ENCODE measurements at places on chromosomes 1 and 21.
A peak's percentile ranks its signal among the peaks of the same experiment; 100 is the strongest.

GRCh38 chr1:230376296-230376695 lies 49.8 kb downstream of the PGBD5 start:
- no peak for DNase-seq

DNA sequence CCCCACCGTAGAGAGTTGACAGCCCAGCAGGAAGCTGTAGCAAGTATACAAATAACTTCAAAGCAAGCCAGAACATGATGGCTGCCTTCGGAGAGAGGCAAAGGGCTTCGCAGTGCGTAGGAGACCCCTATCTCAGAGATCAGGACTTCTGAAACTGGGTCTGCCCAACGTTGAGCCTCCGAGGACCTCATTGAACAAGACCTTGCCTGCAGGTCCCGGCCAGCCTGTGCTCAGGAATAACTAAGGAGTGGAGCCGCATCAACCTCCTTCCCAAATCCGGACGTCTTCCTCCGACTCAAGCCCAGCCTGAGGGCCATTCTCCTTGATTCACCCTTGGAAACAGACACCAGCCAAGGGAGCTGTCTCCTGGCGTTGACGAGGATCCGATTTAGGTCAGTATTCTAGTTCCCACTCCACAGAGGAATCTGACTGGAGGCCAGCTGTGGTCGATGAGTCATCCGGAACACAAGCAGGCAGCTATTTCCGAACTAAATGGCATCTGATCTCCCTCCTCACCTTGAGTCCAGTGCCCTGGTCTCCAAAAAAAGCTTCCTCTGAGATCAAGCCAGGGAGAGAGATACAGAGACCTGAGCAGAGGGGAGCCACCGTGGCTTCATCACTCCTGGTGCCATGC lies 166.5 kb upstream of the COA6 start:
- no peak for DNase-seq

- DNase-seq = no peak
Measured at GRCh38 chr1:17630048-17630830, 90.7 kb downstream of the ARHGEF10L start.

DNA sequence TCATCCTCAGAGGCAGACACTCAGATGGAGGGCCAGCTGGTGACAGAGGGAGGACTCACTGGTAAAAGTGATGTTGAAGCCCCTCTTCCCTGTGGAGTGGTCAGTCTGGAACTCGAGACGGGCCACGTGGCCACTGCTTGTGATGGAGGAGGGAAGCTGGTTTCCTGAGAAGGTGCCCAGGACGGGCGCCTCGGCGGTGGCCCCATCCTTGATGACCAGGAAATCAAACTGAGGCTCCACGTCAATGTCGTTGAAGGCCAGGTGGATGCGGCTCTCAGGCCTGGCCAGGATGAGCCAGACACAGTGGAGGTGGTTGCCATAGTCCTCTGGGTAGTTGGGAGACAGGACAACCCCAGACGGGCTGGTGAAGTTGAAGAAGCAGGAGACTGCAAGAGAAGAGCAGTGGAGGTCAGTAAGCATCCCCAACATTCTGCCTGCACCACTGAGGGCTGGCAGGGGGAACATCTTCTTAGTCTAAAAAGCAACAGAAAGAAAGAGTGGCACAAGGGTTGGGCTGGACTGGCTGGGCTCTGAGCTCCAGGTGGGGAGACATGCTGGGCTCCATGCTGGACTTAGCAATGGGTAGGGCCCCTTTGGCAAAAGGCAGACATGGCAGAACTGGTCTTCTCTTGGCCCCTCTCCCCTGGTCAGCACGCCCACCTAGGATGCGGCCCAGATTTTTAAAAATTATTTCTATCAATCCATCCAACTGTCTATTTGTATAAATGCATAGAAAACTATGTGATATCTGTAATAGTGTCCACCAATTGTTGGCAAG lies 120.5 kb upstream of the HMGB4 start:
- no peak for DNase-seq

DNA sequence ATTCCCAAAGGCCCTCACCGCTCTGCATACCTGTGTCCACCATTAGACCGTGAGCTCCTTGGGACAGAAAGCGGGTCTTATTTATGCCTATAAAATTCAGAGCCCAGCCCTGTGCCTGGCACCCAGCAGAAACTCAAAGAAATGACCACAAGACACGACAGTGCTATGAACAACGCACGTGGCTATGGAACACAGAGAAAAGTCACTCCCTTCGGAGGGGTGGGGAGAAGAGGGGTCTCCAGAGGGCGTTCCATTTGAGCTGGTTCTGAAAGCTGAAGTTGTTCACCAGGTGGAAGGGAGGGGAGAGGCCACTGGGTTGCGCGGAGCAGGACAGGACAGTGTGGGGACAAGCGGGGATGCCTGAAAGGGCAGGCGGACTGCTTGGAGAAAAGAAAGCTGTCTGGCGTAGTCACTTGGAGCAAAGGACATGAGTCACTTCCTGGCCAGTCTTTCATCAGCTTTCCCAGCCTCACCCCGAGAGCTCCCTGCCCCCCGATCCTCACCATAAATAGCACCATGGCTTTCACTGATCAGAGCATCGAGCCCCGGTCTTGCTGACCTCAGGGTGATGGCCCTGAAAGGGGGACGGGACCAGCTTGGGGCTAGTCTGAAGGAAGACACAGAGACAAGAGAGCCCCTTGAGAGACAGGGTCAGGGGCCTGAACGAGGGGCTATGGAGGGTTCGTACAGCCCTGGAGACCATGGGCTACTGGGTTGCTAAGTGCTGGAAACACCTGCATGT lies 28.5 kb downstream of the ECE1 start:
- no peak for DNase-seq

- DNase-seq = no peak
Measured at GRCh38 chr1:37038227-37039093, 4.1 kb upstream of the GRIK3 start.

GRCh38 chr1:232459087-232459486 lies 170.8 kb downstream of the SIPA1L2 start:
- DNase-seq = no peak

- no peak for DNase-seq
Measured at GRCh38 chr21:46017695-46018094, 36.1 kb downstream of the COL6A1 start.

DNA sequence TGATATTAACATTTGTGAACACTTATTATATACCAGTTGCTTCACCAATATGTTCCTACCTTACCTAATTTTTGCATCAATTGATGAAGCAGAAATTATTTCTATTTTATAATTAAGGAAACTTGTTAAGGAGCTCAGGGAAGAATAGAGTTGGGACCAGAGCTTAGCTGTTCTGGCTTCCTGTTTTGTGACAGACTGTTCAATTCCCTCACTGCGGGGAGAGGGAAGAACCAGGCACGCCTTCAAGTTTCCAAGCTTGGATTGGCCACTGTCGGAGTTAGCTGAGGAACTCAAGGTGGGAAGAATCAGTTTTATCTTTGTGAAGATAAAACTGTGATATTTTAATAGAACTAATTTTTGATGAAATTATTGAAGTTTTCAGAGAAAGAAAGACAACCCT lies 142.3 kb upstream of the LMO4 start:
- DNase-seq = no peak

- no peak for DNase-seq
Measured at GRCh38 chr1:180793451-180793850, 119.2 kb upstream of the KIAA1614 start.

- no peak for DNase-seq
Measured at GRCh38 chr1:220342853-220343252, 70.6 kb upstream of the RAB3GAP2 start.

- no peak for DNase-seq
Measured at GRCh38 chr1:1771096-1771495, 7.2 kb downstream of the NADK start.

GRCh38 chr1:100700586-100700985 lies 19.0 kb upstream of the VCAM1 start:
- no peak for DNase-seq

DNA sequence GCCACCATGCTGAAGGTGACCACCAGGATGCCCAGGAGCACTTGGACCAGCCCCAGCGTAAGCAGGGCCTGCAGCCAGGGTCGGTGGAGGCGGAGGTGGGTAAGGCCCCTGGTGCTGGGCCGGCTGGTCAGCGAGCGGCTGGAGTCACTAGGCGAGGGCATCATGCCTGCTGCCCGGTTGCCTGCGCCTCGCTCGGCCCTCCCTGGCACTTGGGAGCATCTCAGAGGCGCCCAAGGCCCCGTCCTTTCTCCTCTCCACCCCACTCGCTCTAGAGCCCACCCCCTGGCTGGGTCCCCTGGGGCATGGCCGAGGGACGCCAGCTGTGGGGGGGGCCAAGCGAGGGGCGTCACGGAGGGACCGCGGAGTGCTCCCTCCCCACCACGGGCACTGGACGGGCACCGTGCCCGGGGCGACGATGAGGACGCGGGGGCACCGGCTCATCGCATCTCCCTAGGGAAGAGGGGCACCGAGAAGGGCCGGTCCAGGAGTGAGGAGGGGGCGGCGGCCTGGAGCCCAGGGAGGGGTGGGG lies 505 bp downstream of the ENTREP3 start:
- DNase-seq = no peak

DNA sequence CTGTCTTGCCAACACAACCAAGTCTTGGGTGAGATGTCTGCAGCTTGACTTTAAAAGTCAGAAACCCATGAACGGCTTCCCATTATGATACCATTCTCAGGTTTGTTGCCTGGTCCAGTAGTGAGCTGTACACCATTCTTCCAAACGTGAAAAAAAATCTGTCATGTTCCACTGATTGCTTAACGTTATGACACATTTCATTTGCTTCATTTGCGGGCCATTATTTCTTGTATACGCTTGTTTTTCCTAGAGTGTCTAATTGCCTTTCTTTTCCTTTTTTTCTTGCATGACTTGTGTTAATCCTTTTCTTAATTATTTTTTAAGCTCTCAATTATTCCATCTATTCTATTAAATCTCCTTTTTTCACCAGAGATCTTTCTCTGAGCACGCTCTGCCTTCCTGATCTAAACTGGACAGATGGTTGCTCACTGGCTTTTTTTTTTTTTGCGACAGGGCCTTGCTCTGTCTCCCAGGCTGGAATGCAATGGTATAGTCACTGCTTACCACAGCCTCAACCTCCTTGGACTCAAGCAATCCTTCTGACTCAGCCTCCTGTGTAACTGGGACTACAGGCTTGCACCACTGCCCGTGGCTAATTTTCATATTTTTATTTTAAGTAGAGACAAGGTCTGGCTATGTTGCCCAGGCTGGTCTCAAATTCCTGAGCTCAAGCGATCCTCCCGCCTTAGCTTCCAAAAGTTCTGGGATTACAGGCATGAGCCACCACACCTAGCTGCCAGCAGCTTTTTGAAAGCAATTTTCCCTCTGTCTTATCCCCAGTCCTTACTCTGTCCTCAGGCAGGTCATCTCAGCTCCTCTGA lies 31.7 kb upstream of the CAMTA1 start:
- DNase-seq = no peak

- no peak for DNase-seq
Measured at GRCh38 chr1:180312926-180313325, 82.9 kb downstream of the LHX4 start.

GRCh38 chr1:2803931-2804627 lies 2.6 kb upstream of the TTC34 start:
- no peak for DNase-seq

- DNase-seq = no peak
Measured at GRCh38 chr1:178796013-178796412, 71.0 kb downstream of the RALGPS2 start.

GRCh38 chr1:240515505-240515904 lies 96.5 kb downstream of the GREM2 start:
- no peak for DNase-seq

DNA sequence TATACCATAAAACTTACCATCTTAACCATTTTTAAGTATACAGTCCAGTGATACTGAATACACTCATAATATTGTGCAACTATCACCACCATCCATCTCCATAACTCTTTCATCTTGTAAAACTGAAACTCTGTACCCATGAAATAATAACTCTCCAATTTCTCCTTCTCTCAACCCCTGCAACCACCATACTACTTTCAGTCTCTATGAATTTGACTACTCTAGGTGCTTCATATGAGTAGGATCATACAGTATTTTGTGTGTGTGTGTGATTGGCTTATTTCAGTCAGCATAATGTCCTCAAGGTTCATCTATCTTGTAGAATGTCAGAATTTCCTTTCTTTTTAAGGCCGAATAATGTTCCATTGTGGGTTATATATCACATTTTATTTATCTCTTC lies 17.7 kb downstream of the NPHS2 start:
- no peak for DNase-seq

- no peak for DNase-seq
Measured at GRCh38 chr1:119316870-119317416, 51.6 kb upstream of the HAO2 start.

- DNase-seq = no peak
Measured at GRCh38 chr1:172810480-172811175, 151.7 kb downstream of the FASLG start.

DNA sequence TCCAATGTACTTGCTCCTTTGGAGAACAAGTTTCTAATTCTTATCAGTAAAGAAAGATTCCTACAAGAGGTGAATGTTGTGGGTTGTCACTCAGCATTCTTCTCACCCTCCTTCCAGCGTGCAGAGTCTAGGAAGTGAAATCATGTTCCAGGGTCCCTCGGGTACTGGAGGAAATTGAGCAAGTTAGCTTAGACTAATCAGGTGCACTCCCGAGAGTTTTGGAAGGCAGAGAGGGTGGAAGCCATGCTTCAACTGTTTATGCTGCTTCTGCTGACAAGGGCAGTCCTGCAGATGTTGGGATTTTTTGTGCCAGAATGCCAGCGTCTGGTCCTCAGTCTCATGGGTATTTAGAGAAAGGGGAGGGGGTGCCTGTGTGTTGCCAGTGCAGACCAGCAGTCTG lies 5.3 kb upstream of the C1orf115 start:
- DNase-seq = no peak

DNA sequence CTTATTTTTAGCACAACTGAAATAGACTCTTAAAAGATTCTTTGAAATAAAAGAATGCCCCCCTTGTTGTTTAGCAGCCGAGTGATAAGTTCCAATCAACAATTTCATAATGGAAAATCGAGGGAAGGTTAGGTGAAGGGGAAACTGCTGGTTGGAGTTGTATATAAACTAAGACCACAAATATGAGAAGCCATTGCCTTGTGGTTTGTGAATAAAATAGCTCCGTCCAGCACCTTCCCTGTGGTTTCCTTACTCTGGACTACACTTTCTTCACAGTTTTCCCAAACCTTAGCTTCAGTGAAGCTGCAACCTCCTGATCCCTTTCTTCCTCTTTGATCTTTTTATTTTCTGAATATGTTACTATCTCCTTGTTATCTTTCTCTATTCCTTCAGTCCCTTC lies 6.7 kb upstream of the RAB3GAP2 start:
- DNase-seq = no peak

DNA sequence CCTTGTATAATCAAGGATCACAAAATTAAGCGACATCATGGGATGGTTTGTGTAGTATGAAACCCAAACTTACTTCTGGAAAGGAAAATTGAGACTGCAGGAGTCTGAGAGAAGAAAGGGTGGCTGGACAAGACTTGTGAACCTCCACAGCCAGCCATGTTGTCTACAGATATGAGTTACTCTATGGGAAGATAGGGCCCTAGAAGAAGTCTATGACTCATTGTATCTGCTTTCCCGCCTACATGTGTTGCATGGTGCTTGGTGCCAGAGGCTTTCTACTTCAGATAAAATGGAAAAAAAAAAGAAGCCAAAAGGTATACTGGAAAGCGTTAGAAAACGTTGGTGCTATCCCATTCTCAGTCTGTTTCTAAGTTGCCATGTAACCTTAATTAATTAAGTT lies 18.7 kb upstream of the OR6N2 start:
- peak; percentile 22 for DNase-seq
